ENCODE measurements at places on chromosomes 16 and 17. TPM values are rescaled to one million over a fixed set of nuclear protein-coding genes. Genes with fewer than 3 reads are reported as not detected.
A peak's percentile ranks its signal among the peaks of the same experiment; 100 is the strongest.

The ABCA5 gene
- 93.4 TPM for total RNA-seq

The C16orf87 gene
- total RNA-seq, result 11.5 TPM

The P2RX5 gene
- total RNA-seq, result 0.52 TPM

The CA7 gene
- total RNA-seq, result not detected

The ZG16 gene
- total RNA-seq, result 0.99 TPM

The MYH11 gene
- total RNA-seq, result 19.7 TPM

The DPEP3 gene
- total RNA-seq, result not detected

The KRTAP2-3 gene
- not detected for total RNA-seq

The ZNF469 gene
- 1.0 TPM for total RNA-seq

The OTOP2 gene
- not detected for total RNA-seq

GRCh38 chr17:37826497-37827430, 81.9 kb upstream of the HNF1B start:
- no peaks in the 10 kb centered on the region for H3K36me3 ChIP-seq
- no peaks in the 10 kb centered on the region for H3K4me1 ChIP-seq
- H3K27ac ChIP-seq, result no peak overlapping the region
- H3K4me3 ChIP-seq, result no peak overlapping the region
- DNase-seq, result no peak

DNA sequence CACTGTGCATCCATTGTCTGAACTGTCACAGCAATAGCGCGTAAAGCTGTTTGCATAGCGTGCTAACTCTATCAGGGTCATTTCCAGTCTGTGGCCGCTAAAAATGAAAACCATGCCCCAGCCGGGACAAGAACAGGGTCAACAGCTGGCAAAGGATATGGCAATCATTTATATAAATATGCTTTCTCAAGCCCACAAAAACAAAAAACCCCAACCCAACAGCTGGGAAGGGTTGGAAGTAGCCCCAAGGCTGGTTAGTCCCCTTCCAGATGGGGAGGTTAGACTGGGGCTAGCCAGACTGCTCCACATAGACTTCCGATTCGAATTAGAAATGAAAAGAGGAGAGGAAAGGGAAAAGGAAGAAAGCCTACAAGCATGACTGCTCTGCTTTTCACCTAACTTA, 203.3 kb upstream of the TBX2 start:
- no peaks in the 10 kb centered on the region for H3K36me3 ChIP-seq
- no peak for DNase-seq
- H3K27ac ChIP-seq, result no peak overlapping the region
- no peak overlapping the region for H3K4me3 ChIP-seq
- H3K4me1 ChIP-seq, result peaks cover 10% of the 10 kb centered on the region
- H3K27me3 ChIP-seq, result no peaks in the 10 kb centered on the region

GRCh38 chr16:75402159-75402820, 31.0 kb downstream of the CFDP1 start:
- H3K36me3 ChIP-seq, result no peaks in the 10 kb centered on the region
- no peaks in the 10 kb centered on the region for H3K27me3 ChIP-seq
- H3K4me3 ChIP-seq, result no peak overlapping the region
- H3K27ac ChIP-seq, result peak overlapping the region; percentile 58
- DNase-seq, result no peak

DNA sequence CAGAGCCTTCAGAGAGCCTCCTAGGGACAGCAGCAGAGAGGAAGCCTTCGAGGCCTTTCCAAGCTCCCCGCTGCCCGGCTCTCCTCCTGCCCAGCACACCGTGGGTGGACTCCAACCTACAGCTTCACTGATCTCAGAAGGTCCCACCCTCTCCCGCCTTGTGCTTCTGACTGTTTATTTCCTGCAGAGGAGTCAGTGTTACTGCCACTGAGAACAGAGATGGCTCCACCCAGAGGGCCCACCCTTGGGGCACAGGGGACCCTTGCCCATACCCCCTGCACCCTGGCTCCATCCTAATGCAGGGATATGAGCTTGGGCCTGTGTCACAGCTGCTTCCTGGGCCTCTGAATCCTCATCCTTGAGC, 52.8 kb upstream of the TOB1 start:
- no peak for DNase-seq
- H3K4me3 ChIP-seq, result no peak overlapping the region
- H3K27ac ChIP-seq, result peak overlapping the region; percentile 87

DNA sequence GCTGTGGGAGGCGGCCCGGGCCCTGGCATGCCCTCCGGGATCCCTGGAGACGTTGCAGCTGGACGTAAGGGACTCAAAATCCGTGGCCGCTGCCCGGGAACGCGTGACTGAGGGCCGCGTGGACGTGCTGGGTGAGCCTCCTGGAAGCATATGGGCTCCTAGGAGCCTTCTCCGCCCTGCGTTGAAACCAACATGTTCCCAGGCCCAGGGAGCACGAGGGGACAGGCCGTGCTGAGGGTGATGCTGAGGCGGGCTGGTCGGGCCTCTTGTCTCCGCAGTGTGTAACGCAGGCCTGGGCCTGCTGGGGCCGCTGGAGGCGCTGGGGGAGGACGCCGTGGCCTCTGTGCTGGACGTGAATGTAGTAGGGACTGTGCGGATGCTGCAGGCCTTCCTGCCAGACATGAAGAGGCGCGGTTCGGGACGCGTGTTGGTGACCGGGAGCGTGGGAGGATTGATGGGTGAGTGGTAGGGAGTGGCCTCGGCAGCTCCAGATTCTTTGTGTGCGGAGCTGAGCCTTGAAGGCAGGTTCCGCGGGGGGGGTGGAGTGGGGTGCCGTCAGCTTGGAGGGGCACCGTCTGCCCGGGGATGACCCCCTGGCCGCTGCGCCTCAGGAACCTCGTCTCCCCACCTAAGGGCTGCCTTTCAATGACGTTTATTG, 567 bp downstream of the HSD17B1 start:
- H3K4me1 ChIP-seq, result peaks cover 37% of the 10 kb centered on the region
- no peak for DNase-seq
- no peak overlapping the region for H3K4me3 ChIP-seq
- H3K36me3 ChIP-seq, result no peaks in the 10 kb centered on the region
- no peaks in the 10 kb centered on the region for H3K27me3 ChIP-seq

DNA sequence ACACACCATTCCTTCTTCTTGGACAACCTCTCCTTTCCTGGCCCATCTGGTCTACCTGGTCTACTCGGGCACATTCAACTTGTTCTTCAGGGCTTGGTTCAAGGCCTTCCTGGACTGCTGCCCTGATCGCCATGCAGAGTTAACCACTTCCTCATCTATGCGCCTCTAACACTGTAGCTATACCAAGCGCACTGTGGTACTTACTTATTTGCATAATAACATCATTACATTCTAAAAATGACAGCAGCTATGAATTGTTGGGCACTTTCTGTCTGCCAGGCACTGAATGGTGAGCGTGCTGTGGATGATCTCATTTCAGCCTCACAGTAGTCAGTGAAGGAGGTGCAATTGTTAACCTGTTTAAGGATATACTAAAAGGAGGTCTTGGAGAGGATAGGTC, 66.9 kb upstream of the SDK2 start:
- no peak overlapping the region for H3K4me3 ChIP-seq
- DNase-seq, result no peak
- H3K27ac ChIP-seq, result no peak overlapping the region
- H3K4me1 ChIP-seq, result no peaks in the 10 kb centered on the region
- H3K36me3 ChIP-seq, result no peaks in the 10 kb centered on the region

- no peaks in the 10 kb centered on the region for H3K27me3 ChIP-seq
- no peaks in the 10 kb centered on the region for H3K36me3 ChIP-seq
- no peak overlapping the region for H3K27ac ChIP-seq
- H3K4me1 ChIP-seq, result peaks cover 13% of the 10 kb centered on the region
- H3K4me3 ChIP-seq, result no peak overlapping the region
Measured at GRCh38 chr16:1900452-1900774, 17.8 kb downstream of the HS3ST6 start.

DNA sequence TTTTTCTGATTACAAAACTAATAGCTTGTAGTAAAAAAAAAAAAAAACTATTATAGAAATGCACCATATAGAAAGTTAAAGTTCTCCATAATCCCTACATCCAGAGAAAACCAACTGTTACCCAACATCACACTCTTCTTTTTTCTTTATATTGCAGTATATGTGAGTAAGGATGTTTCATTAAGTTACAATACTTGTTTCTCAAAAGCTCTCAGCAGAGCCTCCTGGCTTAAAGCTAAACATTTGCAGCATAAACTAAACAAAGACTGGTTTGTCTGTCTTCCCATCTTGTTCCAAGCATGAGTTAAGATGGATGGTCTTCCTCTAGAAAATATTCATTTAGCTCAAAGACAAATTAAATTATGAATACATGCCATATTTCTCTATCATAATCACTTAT, 25.2 kb downstream of the GRB2 start:
- no peak for DNase-seq
- H3K27me3 ChIP-seq, result no peaks in the 10 kb centered on the region
- no peak overlapping the region for H3K4me3 ChIP-seq
- H3K4me1 ChIP-seq, result peaks cover 20% of the 10 kb centered on the region

GRCh38 chr17:30958187-30958586, 12.7 kb upstream of the RNF135 start:
- no peaks in the 10 kb centered on the region for H3K4me1 ChIP-seq
- no peak overlapping the region for H3K4me3 ChIP-seq
- H3K27ac ChIP-seq, result no peak overlapping the region
- DNase-seq, result no peak

DNA sequence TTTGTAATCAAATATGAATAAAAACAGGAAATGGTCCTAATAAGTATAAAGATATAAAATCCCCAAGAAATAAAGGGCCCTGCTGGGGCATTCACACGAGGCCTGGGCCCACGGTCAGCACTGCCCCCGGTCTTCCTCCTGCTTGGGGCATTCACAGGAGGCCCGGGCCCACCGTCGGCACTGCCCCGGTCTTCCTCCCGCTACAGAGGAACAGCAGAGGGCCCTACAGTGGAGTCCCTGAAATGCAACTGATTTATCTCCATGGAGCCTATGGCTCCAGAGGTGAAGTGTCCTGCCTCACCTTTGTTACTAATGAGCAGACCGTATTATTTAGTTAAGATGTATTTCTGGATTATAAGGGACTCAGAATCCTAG, 46.5 kb downstream of the MAP1LC3B start:
- H3K36me3 ChIP-seq, result no peaks in the 10 kb centered on the region
- no peaks in the 10 kb centered on the region for H3K4me1 ChIP-seq
- H3K4me3 ChIP-seq, result no peak overlapping the region
- no peak for DNase-seq
- no peaks in the 10 kb centered on the region for H3K27me3 ChIP-seq

- H3K27me3 ChIP-seq, result no peaks in the 10 kb centered on the region
- no peaks in the 10 kb centered on the region for H3K4me1 ChIP-seq
- H3K27ac ChIP-seq, result no peak overlapping the region
- H3K4me3 ChIP-seq, result no peak overlapping the region
- no peak for DNase-seq
Measured at GRCh38 chr16:28014851-28015250, 48.7 kb downstream of the GSG1L start.

- H3K4me1 ChIP-seq, result no peaks in the 10 kb centered on the region
- no peaks in the 10 kb centered on the region for H3K36me3 ChIP-seq
- DNase-seq, result no peak
- no peak overlapping the region for H3K27ac ChIP-seq
Measured at GRCh38 chr16:67270931-67271338, 8.4 kb upstream of the PLEKHG4 start.

- H3K36me3 ChIP-seq, result no peaks in the 10 kb centered on the region
- H3K4me1 ChIP-seq, result peaks cover 6% of the 10 kb centered on the region
- no peak overlapping the region for H3K4me3 ChIP-seq
- no peaks in the 10 kb centered on the region for H3K27me3 ChIP-seq
- no peak overlapping the region for H3K27ac ChIP-seq
Measured at GRCh38 chr16:8430401-8430800, 159.9 kb downstream of the TMEM114 start.

- H3K27me3 ChIP-seq, result no peaks in the 10 kb centered on the region
- peaks cover 2% of the 10 kb centered on the region for H3K36me3 ChIP-seq
- H3K4me3 ChIP-seq, result no peak overlapping the region
Measured at GRCh38 chr16:75225678-75226515, 7.1 kb downstream of the CTRB1 start.

- peak overlapping the region; percentile 98 for H3K27ac ChIP-seq
- H3K4me3 ChIP-seq, result no peak overlapping the region
- no peak for DNase-seq
- peaks cover 66% of the 10 kb centered on the region for H3K4me1 ChIP-seq
Measured at GRCh38 chr17:59333836-59334235, 2.4 kb downstream of the YPEL2 start.

GRCh38 chr16:3730161-3731125, 13.1 kb upstream of the TRAP1 start:
- no peak overlapping the region for H3K4me3 ChIP-seq
- no peak for DNase-seq
- no peaks in the 10 kb centered on the region for H3K4me1 ChIP-seq

- no peaks in the 10 kb centered on the region for H3K36me3 ChIP-seq
- DNase-seq, result no peak
- H3K27ac ChIP-seq, result no peak overlapping the region
- no peak overlapping the region for H3K4me3 ChIP-seq
Measured at GRCh38 chr16:12815361-12815760, 11.7 kb upstream of the CPPED1 start.

- H3K4me1 ChIP-seq, result peaks cover 6% of the 10 kb centered on the region
- peak within 1 kb of the TSS; percentile 37 for H3K4me3 ChIP-seq
- H3K27me3 ChIP-seq, result no peaks in the 10 kb centered on the region
- peak; percentile 97 for DNase-seq
- H3K27ac ChIP-seq, result peak within 1 kb of the TSS; percentile 35
Measured at GRCh38 chr16:75555707-75556430, at the start of gene TMEM231. Gene TMEM231 (minus strand): TSS chr16:75556252. CDS start chr16:75556209, 43 bp downstream.

DNA sequence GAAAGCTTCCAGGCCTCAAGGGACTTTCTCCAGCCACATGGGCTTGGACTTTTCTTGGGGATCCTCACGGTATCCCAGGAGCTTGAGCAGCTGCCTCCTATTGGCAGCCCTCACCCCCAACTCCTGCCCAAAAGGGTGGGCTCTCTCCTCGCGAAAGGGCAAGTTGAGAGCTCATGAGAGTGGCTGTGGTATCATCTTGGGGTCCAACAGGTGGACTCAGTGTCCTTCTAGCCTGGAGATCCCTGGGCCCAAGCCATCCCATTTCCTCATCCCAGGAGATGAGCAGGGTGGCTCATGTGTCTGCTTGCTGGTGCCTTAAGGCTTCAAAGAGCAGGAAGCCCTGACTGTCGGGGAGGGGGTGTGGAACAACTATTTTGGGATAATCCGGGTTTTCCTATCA, 17.7 kb downstream of the TBX4 start:
- no peaks in the 10 kb centered on the region for H3K27me3 ChIP-seq
- H3K27ac ChIP-seq, result no peak overlapping the region
- H3K36me3 ChIP-seq, result no peaks in the 10 kb centered on the region
- H3K4me1 ChIP-seq, result peaks cover 20% of the 10 kb centered on the region
- no peak overlapping the region for H3K4me3 ChIP-seq

- no peaks in the 10 kb centered on the region for H3K27me3 ChIP-seq
- peaks cover 89% of the 10 kb centered on the region for H3K4me1 ChIP-seq
- peak; percentile 60 for DNase-seq
- H3K4me3 ChIP-seq, result no peak overlapping the region
- H3K36me3 ChIP-seq, result no peaks in the 10 kb centered on the region
Measured at GRCh38 chr17:73304971-73305812, 6.6 kb downstream of the CDC42EP4 start.

Measured in body of pancreas (tissue), 4 donors.